ENCODE measurements at places on chromosomes 12 and 14.

DNA sequence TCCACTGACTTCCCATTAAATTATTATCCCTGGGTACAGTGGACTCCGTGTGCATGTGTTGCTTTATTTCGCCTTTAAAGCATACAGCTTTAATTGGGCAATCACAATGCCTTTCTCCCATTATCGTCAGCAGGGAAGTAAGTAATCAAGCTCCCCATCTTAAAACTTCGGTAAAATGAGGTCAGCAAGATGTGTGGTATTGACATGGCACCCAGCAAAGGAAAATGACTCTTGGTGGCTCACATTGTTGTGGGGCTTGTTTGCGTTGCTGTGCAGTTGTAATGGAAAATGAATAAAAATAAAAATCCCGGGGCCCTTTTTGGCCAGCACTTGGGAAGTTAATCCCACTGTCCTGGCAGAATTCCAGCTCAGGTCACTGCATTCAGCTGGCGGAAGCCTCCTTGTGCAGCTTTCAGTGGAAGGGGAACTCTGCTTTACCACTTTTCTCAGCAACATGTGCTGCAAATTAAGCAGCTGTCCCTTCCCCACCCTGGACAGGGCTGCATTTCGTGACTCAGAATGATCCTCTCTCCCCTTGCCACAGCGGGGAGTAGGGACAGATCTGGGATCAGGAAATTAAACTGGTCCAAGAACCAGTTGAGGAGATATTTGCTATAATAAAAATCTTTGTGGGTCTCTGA, 13.9 kb upstream of the ATP2A2 start:
- DNase-seq: peak; percentile 82

GRCh38 chr12:52953181-52953841, 4.4 kb downstream of the KRT18 start:
- no peak for DNase-seq

DNA sequence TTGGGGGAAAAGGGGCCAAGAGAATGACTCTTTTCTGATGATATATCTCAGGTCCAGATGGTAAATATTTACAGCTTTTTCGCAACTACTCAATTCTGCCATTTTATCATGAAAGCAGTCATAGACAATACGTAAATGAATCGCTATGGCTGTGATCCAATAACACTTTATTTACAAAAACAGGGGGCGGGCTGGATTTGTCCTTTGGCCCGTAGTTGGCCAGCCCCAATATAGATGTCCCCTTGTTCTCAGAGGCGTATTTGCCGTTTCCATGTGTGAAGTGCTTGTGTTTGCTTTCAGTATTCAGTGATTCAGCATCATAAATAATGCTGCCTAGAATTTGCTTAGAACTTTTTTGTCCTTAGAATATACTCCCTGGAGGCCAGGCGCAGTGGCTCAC, 77.2 kb downstream of the CCDC92 start:
- DNase-seq: no peak

- DNase-seq: no peak
Observed at GRCh38 chr12:11724888-11725311, 75.4 kb downstream of the ETV6 start.

- DNase-seq: no peak
Observed at GRCh38 chr12:24839268-24839791, 109.6 kb downstream of the BCAT1 start.

- DNase-seq: no peak
Observed at GRCh38 chr12:71772735-71773134, 18.1 kb downstream of the RAB21 start.

DNA sequence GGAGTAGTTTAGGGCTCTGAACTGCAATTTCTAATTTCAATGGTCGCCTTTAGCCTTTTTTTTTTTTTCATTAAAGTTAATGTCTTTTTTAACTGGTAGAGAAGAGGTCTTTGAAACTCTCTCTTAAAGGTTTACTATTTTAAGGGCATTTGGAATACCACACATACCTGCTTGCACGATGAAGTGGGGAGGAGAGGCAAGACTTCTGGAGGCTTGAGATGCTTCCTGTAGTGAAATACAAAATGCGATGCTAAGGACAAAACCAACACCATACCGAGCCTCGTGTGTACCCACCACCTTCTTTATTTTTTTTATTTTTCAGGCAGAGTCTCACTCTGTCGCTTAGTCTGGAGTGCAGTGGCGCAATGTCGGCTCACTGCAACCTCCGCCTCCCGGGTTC, 57.4 kb downstream of the GLT1D1 start:
- DNase-seq: no peak

DNA sequence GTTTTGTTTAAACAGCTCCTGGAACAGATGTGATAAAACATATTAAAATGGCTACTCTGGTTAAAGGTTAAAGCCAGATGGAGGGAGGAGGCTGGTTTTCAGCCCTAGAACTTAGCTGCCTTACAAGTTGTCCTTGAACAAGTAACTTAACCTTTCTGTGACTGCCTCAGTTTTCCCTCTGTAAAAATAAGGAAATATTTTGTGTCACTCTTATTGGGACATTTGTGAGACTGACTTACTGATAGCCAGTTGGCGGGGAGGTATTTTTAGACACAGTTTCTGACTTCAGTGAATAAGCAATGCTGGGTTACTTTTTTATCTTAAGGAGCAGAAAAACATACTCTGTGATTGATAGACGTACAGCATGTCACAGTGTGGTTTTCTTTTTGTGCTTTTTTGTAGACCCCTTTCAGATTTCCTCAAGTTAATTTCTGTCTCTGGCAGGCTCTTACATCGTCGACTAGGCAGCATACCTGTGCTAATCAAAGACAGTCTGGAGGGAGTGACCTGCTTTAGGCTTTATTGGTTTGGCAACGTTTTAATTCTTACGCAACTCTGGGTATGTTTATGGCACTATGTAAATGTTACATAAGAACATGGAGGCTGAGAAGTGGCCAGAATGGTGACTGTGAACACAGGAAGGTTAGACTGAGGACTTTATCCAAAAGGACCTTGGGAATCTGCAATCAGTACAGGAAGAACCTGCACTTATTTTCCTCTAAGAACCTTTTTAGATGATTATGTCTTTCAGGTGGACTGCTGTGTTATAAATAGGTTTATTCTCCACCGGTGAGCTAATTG, 3.3 kb downstream of the ACVR1B start:
- DNase-seq: no peak

- no peak for DNase-seq
Observed at GRCh38 chr14:68474741-68475140, 318.1 kb downstream of the ZFP36L1 start.

DNA sequence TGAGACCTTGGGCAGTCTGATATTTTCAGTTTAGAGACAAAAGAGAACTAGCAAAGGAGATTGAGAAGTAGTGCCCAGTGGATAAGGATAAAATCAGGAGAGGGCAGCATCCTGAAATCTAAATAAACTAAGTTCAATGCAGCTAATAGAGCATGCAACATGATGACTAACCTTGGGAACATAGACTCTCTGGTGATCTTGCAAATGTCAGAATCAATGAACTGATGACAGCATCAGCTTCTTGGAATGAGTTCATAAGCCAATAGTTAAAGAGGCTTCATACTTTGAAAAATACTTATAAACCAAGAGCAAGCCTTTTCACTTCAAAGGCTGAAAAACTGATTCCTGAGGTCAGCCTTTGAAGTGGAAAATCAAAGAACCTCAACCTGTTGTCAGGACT, 8.2 kb downstream of the TAS2R19 start:
- no peak for DNase-seq

GRCh38 chr12:120224304-120225199, 23.6 kb upstream of the RPLP0 start:
- peak; percentile 96 for DNase-seq

- DNase-seq: no peak
Observed at GRCh38 chr14:103442288-103442687, 57.1 kb downstream of the MARK3 start.

DNA sequence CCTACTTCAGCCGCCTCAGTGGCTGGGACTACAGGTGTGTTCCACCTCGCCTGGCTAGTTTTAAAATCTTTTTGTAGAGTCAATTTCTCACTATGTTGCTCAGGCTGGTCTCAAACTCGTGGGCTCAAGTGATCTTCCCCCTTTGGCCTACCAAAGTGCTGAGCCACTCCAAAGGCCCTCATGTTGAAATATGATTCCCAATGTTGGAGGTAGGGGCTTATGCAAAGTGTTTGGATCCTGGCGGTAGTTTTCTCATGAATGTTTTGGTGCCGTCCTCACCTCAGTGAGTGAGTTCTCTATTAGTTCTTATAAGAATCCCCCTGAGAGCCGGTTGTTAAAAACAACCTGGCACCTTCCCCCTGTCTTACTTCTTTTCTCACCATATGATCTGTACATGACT, 784.6 kb downstream of the TMTC2 start:
- no peak for DNase-seq

GRCh38 chr14:48261436-48261835, 586.0 kb upstream of the MDGA2 start:
- no peak for DNase-seq

- peak; percentile 25 for DNase-seq
Observed at GRCh38 chr14:77011245-77011644, 17.3 kb downstream of the IRF2BPL start.

- no peak for DNase-seq
Observed at GRCh38 chr12:124646385-124647230, 79.2 kb upstream of the NCOR2 start.

GRCh38 chr14:54325766-54326165, 71.0 kb upstream of the CDKN3 start:
- DNase-seq: no peak
